ENCODE measurements at places on chromosomes 4 and X.

DNA sequence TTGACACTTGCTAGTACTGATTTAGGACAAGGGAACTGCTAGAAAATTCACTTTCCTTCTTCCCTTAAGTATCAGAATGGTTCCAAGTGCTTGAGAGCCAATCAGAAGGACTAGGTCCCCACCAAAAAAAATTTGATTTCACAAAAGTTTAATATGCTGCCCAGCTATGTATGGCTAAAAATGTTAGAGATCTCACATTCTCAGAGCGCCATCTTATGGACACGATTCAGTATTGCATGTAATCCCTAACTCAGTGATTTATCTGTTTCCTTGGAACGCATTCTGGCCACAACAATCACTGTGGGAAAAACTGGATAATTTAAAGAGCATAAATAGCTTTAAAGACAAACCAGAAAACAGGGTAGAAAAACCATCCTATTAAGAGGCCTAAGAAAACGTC is 255.1 kb upstream of the GPC4 start:
- no peak for DNase-seq

GRCh38 chr4:140982613-140983340 is 150.5 kb downstream of the RNF150 start:
- no peak for DNase-seq

DNA sequence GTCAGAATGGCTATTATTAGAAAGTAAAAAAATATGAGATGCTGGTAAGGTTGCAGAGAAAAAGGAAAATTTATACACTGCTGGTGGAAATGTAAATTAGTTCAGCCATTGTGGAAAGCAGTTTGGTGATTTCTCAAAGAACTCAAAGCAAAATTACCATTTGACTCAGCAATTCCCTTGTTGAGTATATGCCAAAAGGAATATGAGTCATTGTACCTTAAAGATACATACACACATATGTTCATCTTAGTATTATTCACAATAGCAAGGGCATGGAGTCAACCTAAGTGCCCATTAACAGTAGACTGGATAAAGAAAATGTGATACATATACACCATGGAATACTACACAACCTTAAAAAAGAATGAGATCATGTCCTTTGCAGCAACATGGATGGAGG is 148.2 kb downstream of the COMMD8 start:
- no peak for DNase-seq

DNA sequence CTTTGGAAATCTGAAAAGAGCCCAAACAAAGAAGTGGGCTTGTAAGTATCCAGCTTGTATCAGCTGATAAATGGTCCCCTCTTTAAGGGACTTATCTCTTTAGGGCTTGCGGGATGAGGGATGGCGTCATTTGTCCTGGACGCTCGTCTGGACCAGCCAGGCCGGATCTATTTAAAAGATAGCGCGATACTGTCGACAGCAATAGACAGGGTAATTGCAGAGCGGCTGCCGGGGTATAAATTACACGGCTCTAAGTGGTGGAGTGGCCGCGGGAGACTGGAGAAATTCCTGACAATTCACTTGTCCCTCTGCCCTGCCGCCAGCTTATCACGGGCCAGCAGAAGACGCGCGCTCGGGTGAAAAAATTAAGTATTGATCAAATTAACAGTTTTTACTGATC is 90.7 kb downstream of the FAM53A start:
- no peak for DNase-seq

GRCh38 chrX:105150557-105150956 is 69.9 kb downstream of the TEX13A start:
- no peak for DNase-seq

DNA sequence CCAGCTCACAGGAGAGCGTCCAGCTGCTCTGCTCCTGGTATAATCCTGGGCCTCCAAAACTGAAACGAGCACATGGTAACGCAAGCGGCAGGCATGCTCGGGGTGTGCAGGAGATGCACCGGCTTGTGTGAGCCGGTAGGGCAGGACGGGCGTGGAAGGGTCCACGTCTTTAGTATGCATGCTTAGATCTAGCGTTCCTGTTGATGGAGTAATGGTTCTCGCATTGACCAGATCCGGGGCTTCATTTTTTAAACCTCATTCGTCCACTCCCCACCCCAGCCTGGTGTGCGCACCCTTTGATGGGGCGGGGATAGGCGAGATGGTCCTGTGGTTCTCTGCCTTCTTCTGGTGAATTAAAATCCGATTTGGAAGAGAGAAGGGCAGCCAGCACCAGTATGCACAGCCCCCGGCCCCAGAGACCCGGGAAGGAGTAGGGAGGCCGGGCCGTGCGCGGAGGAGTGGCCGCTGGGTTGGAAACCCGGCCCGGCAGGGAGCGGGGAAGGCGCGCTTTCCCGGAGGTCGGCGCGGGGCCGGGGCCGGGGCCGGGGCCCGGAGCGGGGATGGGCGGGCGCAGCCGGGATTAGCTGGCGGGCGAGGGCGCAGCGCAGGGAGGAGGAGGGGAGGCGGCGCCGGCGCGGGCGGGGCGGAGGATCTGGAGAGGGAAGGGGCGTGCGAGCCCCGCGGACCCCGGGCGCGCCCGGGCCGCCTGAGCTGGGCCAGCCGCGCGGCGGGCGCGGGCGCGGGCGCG is 39.9 kb downstream of the FAM149A start:
- DNase-seq = no peak

GRCh38 chr4:82905205-82905604 is 4.7 kb downstream of the THAP9 start:
- no peak for DNase-seq

DNA sequence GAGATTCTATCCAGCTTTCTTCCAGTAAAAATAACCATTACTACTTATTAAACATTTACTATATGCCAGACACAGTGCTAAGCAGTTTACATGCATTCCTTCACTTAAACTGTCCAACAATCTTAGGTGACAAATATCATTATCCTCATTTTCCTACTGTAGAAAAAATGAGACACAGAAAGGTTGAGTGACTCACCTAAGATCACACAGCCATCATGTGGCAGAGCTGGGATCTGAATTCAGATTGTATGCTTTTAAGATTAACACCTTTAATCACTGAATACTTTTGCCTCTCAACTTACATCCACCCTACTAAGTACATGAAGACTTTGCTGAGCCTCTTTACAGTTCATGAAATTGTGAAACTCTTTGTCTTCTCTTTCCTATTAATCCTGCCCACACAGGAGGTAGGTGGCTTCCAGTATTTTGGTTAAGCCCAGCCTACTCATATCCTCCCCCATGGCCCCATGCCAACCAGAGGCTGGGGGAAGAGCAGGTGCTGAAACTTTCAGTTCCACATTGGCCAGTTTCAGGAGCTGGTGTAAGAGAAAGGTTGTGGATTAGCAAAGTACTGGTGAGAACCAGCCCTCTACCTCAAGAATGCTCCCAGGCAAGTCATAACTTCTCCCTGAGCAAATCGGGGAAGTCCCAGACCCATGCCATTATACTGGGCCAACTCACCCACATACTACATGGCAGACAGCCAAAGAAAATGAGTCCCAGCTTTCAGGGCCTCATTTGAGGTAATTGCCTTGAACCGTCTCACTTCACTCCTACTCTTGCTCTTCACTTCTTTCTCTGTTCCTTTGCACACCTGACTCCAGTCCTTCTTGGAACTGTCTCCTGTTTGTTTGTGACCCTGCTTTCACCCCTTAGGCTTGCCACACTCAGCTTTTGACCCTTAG is 211.1 kb downstream of the GUCY2F start:
- no peak for DNase-seq

DNA sequence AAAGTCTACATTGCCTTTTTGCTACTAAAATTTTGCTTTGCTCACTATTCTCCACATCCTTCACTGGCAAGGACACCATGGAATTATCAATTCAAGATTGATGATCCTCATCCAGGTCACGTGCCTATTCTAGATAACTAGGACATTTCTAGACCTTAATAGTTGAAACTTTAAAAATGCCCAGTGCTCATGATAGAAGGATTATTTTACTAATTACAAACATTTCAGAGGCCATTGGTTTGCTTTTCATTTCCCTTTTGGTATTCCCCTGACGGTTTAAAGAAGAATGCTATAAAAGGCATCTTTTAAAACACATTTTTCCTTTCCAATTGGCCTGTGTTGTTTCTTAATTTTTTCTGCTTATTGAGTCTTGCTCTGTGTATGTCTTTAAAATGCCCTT is 249.4 kb downstream of the NDST4 start:
- DNase-seq = no peak

- no peak for DNase-seq
These were observed 16.8 kb downstream of the CLDN22 start for GRCh38 chr4:183303301-183303700.

DNA sequence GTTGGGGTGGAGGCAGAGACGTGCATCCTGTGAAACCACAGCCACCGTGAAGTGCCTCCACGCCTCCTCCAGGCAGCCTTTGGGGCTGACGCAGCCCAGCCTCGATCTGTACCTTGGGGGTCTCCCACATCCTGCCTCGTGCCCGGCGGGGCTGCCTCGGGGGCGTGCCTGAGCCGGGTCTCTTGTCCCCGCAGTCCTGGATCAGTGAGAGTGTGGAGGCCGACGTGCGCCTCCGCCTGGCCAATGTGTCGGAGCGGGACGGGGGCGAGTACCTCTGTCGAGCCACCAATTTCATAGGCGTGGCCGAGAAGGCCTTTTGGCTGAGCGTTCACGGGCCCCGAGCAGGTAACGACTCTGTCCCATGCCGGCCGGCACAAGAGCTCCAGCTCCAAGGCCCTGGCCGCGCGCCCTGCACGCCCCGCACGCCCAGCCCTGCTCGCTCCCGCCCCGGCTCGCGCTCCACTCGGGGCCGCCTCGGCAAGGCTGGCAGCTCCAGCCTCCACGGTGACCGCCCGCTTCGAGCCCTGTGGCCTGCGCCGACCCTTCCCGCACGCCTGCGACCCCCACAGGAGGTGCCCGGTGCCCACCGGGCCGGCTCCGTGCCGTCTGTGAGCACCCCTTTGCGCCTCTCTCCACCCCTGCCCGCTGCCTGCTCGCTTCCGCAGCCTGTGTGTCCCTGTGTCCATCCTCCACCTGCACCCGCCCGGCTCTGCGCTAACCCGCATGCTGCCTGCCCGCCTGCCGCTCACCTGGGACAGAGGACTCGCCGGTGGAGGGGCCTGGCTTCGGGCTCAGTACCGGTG is 9.8 kb downstream of the FGFR3 start:
- no peak for DNase-seq

- no peak for DNase-seq
These were observed 19.1 kb downstream of the GPRASP3 start for GRCh38 chrX:102739657-102740056.

GRCh38 chr4:169158046-169158445 is 112.7 kb downstream of the SH3RF1 start:
- no peak for DNase-seq

- no peak for DNase-seq
These were observed 1456.9 kb downstream of the TECRL start for GRCh38 chr4:62952366-62952765.

Data from stimulated activated CD8-positive, alpha-beta memory T cell treated with anti-CD3 and anti-CD28 coated beads, Interleukin-15, amount 100 ng/mL, for 1 hour (primary cell).